ENCODE measurements at places on chromosomes 12 and 14. TPM values are rescaled to one million over a fixed set of nuclear protein-coding genes. Genes with fewer than 3 reads are reported as not detected.

Gene SLC38A1
- 136 TPM for total RNA-seq

Gene BICDL1
- 23.1 TPM for total RNA-seq

Gene MYF5
- total RNA-seq, result not detected

Gene LTBR
- 6.1 TPM for total RNA-seq

Gene MYG1
- total RNA-seq, result 84.7 TPM

Gene CLBA1
- total RNA-seq, result 3.8 TPM

Gene PPTC7
- total RNA-seq, result 14.2 TPM
